Fibroblast of skin of abdomen (primary cell): ENCODE measurements at places on chromosomes 11 and 22.

- DNase-seq = no peak
Measured at GRCh38 chr22:42443240-42444076, 11.3 kb upstream of the NFAM1 start.

DNA sequence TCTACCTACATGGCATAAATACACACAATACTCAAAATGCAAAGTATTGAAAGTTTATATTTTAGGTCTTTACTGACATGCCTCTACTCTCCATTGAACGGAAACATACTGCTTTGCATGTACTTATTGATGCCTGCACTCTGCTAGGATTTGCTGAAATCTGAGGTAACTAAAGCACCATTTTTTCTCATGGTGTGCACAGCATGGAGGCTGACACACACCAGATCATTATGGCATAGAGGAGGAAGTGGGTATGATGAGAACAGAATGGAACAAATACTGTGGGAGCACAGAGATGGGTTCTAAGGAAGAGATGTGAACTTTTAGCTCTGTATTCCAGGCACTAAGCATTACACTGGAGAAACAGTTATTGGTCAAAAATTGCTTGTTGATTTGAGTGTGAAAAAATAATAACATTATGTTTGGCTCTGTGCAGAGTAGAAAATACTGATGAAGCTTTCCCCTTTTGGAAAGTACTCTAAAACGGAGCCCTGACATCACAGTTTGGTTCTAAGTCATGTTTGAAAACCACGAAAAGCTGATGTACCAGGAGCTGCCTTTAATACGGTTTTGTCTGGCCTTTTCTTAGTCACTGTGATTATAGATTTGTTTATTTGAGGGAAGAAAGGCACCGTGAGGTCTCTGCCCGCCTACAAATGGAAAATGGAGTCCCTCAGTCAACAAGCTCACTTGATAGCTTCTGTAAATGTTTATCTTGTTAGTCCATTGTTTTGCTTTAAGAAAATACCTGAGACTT, 5.6 kb downstream of the OR52R1 start:
- no peak for DNase-seq

GRCh38 chr11:74021998-74022397, 13.1 kb upstream of the UCP3 start:
- DNase-seq = no peak

GRCh38 chr11:69930081-69931059, 111.2 kb upstream of the FGF3 start:
- no peak for DNase-seq

GRCh38 chr11:118791961-118792569, 1.1 kb upstream of the DDX6 start:
- no peak for DNase-seq

- peak; percentile 9 for DNase-seq
Measured at GRCh38 chr11:41578421-41579051, 119.1 kb upstream of the LRRC4C start.

GRCh38 chr11:1691878-1692707, 4.9 kb upstream of the KRTAP5-6 start:
- DNase-seq = no peak

DNA sequence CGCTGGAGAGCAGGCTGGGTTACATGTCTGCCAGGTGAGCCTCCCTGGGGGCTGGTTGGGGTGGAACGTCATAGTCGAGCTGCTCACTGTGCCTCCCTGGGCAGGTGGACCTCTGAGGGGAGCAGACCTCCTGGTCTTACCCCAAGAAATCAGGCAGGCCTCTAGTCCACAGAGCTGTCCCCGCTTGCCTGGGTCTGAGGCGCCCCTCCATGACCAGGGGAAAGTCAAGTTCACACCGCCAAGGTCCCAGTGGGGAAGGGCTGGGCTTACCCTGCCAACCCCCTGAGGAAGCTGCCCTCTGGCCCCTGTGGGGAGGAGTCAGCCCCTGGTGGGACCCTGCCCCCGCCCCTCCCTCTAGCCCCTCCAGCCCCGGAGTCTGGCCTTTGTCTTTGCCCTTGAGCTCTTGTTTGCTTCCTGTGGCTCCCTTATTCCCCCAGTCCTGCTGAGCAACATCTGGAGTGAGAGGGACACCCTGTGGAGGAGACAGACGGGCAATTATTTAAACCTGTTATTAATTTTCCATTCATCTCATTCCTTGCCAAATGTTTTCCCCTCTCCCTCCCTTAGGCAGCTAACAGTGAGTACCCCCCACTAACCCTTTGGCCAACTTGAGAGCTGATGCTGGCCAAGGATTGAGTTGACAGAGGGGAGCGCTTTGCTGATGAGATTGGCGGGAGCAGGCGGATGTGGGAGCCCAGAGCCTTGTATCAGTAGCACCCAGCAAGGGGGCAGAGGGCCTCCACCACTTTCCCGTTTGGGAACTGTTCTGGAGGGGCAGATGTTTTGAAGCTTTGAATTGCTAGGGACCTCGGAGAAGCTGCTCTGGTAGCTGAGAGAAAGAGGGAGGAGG, 83.4 kb downstream of the CEP164 start:
- no peak for DNase-seq

DNA sequence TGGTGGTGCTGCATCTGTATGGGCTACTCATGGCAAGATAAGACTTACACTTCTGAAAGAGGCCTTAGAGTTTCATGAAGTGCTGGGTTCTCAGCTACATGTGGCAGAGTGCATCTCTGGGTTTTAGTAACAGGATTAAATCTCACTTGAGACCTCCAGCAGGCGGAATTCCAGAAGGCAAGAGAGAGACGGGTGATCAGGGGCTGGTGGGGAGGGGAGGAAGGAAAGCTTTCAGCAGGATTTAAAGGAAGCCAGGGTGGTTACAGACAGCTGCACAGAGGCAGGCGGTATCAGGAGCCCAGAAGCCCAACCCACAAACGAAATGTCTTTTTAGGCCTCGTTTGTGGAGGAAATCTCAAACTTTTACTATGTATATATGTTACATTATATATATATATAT, 56.2 kb upstream of the CD82 start:
- DNase-seq = no peak

DNA sequence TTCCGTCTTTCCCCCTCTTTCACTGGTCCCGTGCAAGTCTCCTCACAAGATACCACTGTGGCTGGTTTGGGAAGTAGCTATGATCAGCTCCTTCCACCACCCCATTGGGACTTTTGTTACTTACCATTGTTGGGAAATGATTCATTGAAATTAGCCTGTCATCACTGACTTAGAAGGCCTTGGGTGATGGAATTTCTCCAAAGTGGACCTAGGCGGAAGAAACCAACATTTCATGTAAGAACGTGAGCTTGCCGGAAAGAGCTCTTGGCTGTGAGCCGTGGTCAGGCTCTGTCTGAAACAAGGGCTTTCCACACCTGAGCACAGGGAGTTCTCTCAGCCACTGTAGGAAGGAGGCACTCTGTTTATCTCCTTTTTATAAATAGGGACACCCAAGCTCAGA, 23.5 kb upstream of the CRYBB3 start:
- no peak for DNase-seq

DNA sequence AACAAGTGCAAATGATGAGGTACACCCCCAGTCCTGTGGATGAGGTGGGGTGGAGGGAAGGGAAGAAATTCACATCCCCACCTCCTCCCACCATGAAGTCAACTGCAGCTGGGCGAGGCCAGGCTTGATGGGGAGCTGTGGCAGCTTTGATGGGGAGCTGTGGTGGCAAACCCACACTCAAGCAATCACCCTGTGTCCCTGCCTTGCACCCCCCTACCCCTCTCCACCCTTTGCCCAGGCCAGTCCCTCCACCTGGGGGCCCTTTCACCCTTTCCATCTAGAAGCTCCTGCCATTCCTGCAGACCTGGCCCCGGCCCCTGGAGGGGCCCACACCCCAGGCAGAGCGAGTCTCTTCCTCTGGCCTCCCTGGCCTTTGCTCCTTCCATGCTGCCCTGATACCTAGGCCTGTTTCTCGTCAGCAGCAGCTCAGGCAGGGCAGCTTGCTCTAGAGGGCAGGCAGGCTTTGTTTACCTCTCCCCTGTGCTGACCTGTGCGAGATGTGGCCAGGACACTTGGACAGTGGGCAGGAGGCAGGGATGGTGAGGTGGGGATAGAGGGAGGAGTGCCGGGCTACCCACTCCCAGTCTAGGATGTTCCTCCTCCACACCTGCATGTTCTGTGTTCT, 4.5 kb upstream of the FGF3 start:
- no peak for DNase-seq

GRCh38 chr22:31945971-31946680, 1.8 kb downstream of the YWHAH start:
- no peak for DNase-seq

DNA sequence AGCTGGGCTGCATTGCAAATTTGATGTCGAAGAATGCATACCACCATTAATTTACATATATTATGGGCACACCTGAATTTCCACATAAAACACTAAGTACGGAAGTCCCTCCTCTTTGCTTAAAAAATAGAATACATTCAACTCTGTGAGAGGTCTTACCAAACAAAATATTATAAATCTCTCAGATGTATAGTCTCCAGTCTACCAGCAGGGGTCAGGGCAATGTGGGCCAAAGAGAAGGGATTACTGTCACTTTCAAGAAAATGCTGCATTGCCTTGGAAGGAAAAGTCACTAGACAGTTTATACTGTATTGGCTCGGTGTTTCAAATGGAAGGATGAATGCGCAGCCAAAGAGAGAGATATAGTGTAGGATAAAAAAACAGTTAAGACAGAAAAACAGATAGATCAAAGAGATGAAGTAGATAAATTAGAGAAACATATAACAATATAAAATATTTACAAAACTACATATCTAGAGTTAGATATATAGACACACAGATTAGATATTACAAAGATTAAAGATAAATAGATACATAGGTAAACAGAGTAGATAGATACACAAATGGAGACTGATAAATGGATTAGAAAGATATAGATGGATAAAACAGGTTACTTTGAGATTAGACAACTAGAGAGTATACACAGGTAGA, 20.9 kb downstream of the SERGEF start:
- DNase-seq = peak; percentile 34

GRCh38 chr11:2799881-2800654, 85.5 kb downstream of the CDKN1C start:
- DNase-seq = no peak

GRCh38 chr22:47619631-47620030, 857.2 kb downstream of the TBC1D22A start:
- DNase-seq = no peak

GRCh38 chr11:69259096-69259495, 34.9 kb upstream of the MYEOV start:
- DNase-seq = no peak

DNA sequence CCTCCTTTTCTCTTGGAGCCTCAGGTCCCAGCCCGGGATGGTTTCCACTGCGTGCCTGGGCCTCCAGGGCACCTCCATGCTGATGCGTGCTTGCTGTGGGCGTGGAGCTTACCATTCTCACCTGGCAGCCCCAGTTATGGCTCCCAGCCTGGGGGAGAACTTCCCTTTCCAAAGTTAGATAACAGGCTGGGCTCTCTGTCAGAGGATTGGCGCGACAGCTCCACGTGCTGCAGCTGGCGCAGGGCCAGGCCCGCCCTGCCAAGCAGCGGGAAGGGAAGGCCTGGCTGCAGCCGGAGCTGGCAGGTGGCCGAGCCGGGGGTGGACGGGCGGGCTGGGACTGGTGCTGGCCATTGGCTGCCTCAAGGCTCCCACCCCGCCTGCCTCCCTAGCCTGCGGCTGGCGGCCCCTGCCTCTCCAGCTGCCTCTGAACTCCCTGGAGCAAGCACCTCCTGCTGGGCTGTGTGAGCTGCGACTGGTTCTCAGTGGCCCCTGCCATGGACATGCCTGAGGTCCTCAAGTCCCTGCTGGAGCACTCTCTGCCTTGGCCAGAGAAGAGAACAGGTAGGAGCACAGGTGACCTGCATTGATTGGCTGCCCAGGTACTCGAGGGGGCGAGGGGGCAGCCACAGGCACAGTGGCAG, 14.6 kb upstream of the TEF start:
- DNase-seq = peak; percentile 92

DNA sequence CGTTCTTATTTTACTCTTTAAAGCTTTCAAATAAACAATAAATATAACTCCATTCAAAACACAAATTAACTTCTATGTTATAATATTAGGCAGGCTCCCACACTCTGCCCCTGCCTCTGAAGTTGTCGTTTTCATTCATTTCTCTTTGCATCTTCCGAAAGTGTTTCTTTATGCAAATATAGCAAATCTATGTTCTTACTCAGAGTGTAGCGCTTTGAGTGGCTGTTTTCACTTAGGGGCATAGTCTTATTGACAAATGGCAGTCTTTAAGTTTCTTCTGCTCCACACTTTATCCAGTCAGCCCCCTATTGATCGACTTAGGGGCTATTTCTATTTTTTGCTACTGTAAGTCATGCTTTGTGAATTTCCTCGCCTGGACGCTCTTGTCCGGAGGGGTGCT, 45.3 kb upstream of the RTL6 start:
- no peak for DNase-seq

DNA sequence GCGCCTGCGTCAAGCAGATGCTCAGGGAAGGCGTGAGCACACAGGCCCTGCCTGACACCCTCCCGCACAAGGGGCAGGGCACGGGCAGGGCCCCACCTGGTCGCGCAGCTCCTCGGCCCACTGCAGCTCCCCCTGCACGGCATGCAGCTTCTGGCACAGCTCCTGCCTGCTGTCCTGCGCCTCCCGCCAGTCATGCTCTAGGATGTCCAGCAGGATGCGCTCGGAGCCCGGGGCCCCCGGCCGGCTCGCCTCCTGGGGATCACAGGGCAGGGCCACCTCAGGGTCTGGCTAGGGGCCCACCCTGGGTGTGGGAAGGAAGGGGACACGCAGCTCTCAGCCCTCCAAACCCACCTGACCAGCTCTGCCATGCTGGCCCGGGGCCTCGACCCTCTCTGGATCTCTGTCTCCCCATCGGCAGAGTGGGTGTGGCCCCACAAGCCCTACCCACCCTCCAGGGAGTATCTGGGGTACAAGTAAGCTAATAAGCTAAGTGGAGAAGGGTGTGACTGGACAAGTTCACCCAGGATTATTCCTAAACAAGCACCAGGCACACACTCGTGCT, 10.7 kb downstream of the CARD10 start:
- no peak for DNase-seq

DNA sequence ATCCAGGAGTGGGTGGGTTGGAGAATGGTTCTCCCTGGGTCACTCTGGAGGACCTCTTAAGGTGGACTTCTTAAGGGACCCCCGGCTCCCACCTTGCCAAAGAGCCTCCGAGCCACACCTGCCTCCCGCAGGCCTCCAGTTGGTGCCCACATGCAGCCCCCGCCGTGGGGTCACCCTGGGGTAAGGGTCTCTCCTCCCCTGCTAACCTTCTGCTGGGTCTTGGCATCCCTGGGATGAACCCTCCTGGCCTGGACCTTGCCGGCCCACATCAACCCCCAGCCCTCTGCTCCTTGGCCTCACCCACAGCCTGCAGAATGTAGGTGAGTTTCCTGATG, 12.5 kb upstream of the MUC6 start:
- DNase-seq = no peak

GRCh38 chr11:128573638-128574037, 13.7 kb downstream of the ETS1 start:
- no peak for DNase-seq

- DNase-seq = no peak
Measured at GRCh38 chr11:73451896-73452295, 75.7 kb downstream of the RELT start.

- DNase-seq = no peak
Measured at GRCh38 chr11:72553706-72554105, 119.4 kb upstream of the CLPB start.
